ENCODE measurements at places on chromosomes 5 and 9.

GRCh38 chr5:92424785-92425426, 1041.8 kb upstream of the ARRDC3 start:
- DNase-seq, result no peak

- DNase-seq, result peak; percentile 68
These were observed 24.9 kb upstream of the SMU1 start for GRCh38 chr9:33101104-33101951.

GRCh38 chr9:97475059-97475458, 26.4 kb upstream of the TMOD1 start:
- peak; percentile 91 for DNase-seq

- no peak for DNase-seq
These were observed 522.3 kb downstream of the MAT2B start for GRCh38 chr5:164027738-164028137.

- DNase-seq, result no peak
These were observed 89.7 kb downstream of the ZNF366 start for GRCh38 chr5:72417333-72418062.

- no peak for DNase-seq
These were observed 13.3 kb downstream of the ODF2 start for GRCh38 chr9:128469070-128469469.

- DNase-seq, result no peak
These were observed 35.4 kb downstream of the KDM4C start for GRCh38 chr9:6793203-6793602.

- DNase-seq, result no peak
These were observed 103.0 kb upstream of the ERCC6L2 start for GRCh38 chr9:95772320-95773052.

DNA sequence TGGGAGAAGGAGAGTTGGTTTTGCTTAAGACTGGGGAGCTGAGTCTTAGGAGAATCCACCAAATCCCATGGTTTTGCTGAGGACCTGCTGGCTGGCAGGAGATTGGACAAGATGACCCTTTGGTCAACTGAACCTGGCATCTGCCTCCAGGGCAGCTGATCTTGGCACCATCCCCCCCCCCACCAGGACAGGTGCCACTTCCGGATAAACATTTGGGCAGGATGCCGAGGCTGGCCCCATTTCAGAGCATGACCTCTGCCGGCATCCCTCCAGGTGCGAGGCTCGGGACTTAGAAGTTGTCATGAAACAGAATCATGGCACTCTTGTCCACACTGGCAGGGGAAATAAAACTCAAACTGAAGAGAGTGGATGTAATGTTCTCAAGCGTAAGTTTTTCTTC, 165.6 kb downstream of the MACROH2A1 start:
- DNase-seq, result no peak

DNA sequence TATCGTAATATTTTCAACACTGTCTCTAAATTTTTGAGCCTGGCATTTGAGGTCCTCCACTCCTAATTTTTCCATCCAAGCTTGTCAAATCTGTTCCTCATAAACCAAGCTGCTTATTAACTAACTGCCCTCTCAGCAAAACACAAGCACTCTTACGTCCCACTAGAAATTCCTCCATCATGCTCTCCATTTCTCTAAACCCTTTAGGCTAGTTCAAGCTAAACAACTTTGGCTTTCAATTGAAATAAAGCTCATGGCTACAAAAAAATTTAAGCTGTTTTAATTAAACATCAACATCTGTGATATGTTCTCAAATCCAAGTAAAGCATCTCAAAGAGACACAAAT, 45.7 kb downstream of the RNF145 start:
- DNase-seq, result no peak

GRCh38 chr5:59519338-59519737, 374.2 kb downstream of the PDE4D start:
- DNase-seq, result no peak

- no peak for DNase-seq
These were observed 27.3 kb downstream of the MACROH2A1 start for GRCh38 chr5:135371622-135372232.

DNA sequence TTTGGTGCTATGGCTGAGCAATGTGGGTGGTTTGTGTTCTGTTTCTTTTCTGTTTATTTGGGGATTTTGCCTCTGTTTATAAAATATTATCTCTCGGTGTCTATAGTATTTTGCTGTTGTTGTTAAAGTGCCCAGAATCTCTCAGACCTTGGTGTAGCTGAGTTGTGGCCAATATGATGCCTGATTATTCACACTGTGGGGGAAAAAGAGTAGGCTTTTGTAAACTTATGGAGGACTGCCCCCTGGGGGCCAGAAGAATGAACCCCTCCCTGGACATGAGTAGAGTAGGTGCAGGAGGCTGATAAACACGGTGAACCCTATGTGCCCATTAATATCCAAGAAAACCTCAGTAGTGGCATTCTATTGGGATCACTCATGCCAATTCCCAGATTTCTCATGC, 49.0 kb upstream of the DPYSL3 start:
- DNase-seq, result peak; percentile 57

DNA sequence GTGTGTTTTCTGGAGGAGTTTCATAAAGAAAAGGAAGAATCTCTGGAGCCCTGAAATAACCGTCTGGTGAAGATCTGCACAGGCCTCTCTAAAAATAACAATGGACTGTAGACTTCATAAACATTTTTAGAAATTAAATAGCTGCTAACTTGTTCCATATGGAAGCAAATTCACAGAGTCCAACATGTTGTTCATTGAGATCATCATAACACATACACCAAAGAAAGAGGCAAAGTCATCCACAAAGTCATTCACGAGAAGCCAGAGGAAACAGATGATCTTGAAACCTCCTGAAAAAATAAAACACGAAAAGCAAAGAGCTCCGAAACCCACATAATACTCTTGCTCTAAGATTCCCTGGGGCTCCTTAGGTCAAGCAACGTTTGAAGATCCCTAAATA, 347.8 kb downstream of the EFNA5 start:
- peak; percentile 4 for DNase-seq

GRCh38 chr5:139064613-139065012, 133.6 kb downstream of the SIL1 start:
- DNase-seq, result no peak

GRCh38 chr9:130204959-130205358, 32.8 kb downstream of the NCS1 start:
- no peak for DNase-seq

DNA sequence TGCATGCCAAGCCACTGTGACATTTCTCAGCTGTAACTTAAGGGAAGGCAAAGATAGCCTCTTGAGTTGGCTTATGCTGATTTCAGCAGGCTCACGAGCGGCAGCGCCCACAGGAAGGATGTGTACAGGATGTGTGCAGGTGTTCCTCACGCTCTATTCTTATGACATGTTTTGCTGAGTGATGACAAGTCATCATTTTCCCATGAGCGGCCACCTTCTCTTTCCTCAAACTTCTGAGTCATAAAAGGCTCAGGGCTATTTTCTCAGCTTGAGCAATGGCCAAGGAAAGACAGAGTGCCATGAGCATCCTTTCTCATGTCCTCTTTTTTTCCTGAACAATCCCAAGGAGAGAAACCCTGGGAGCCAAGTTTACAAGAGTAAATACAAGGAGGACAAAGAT, 365.9 kb downstream of the PLK2 start:
- DNase-seq, result peak; percentile 28

GRCh38 chr5:55021410-55021809, 2.6 kb upstream of the GZMK start:
- no peak for DNase-seq

GRCh38 chr5:147441191-147441695, 68.6 kb downstream of the DPYSL3 start:
- DNase-seq, result no peak

GRCh38 chr9:137575364-137575715, 3.4 kb downstream of the DPH7 start:
- DNase-seq, result no peak

DNA sequence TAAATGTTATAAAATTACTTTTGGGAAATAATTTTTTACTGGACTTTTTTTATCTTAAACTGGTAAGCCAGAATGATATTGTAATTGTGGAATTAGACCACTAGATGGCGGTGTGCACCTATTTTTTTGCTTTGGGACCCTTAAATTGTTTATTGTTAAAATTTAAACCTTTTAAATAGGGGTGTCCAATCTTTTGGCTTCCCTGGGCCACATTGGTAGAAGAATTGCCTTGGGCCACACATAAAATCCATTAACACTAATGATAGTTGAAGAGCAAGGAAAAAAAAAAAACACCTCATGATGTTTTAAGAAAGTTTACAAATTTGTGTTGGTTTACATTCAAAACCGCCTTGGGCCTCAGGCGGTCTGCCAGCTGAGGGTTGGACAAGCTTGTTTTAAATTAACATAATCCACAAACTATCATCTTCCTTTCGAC, 28.4 kb upstream of the GADD45G start:
- DNase-seq, result no peak

GRCh38 chr9:116153765-116154333, at the start of gene PAPPA:
Gene PAPPA (plus strand): TSS chr9:116153791. CDS start chr9:116154173, 382 bp downstream.
- DNase-seq, result no peak

DNA sequence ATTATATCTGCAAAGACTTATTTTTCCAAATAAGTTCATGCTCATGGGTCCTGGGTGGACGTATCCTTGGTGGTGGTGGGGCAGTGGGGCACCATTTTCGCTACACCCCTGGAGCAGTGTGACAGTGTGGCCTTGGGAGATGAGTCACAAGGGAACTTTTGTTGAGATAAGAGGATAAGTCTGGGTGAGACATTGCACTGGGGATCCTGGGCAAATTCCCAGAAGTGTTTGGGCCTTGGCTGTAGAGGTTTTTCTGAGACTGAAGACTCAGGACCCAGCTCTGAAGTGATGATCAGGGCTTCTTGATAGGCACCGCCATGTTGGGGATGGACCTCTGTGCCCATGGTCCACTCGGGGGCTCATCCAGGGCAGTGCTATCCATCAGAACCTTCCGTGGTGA, 149.4 kb downstream of the MACROH2A1 start:
- DNase-seq, result no peak

GRCh38 chr5:150505816-150506215, 2.1 kb upstream of the NDST1 start:
- no peak for DNase-seq

- no peak for DNase-seq
These were observed 140.0 kb downstream of the SIL1 start for GRCh38 chr5:139058121-139058520.

DNA sequence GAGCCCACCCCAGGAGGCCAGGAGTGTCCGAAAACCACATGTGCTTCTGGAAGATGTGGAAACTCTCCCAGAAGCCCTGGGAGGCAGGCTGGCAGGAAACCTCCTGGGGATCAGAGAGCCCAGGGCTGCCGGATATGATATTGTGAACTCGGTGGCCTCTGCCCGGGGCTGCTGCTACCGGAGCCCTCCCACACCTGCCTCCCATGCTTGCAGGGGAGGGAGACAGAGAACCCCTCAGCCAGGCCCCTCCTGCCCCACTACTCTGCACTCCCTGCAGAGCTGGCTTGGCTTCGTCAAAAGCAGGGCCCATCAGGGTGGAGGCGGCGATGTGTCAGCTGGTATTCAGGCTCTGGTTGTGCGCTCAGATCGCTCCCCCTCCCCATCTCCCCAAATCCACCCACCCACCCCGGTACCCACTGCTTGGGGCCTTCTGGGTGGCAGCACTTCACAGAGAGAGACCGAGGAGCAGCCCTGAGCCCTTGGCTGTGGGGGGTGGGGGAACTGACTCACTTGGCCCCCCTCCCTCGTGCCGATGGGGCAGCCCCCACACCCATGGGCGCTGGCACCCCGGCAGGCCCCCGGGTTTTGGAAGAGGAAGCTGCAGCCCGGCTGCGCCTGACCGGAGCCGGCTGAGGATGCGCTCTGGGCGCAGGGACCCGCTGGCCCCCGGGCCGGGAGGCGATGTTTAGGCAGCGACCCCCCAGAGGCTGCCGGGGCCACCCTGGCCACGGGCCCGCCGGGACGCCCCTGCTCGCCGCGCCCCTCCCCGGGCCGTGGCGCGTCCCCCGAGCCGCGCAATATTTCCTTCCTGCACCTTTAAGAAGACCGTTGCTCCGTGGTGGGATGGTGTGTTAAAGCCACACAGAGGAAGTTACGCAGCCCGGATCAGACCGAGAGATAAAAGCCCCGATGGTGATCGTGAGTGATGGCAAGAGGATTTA, 786 bp upstream of the NTNG2 start:
- DNase-seq, result peak; percentile 21

GRCh38 chr5:149938791-149939358, 5.7 kb downstream of the PDE6A start:
- DNase-seq, result peak; percentile 56

DNA sequence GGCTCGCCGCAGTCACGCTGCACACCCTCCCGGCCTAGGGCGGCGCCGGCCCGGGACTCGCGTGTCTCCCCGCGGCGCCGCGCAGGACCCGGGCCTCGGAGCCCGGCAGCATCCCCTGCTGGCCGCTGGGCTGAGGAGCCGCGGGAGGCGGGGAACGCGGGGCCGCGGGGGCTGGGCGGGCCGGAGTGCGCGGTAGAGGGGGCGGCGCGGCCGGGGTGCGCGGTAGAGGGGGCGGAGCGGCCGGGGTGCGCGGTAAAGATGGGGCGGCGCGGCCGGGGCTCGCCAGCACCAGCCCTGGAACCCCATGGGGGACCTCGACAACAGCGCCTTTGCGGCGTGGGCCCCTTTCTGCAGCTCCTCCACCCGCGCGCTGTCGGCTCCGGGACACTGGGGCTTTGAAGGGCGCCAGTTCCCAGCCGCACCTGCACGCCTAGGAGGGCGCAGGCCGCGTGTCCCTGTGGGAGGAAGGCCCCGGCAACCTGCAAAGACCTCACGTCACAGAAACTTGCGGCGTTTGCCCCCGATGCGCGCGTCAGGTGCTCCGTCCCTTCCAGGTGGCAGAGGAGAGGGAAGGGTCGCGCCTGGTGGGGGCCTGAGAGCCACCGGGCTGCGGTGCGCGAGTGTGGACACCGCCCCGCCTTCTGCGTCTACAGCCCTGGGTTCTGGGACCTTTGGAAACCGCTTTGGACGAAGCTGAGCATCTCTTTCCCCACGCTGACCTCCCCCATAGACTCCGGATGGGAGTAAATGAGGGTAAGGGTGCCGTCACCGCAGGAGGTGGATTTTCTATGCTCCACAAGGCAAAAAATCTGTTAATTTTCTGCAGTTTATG, 49.6 kb downstream of the NSUN2 start:
- no peak for DNase-seq

DNA sequence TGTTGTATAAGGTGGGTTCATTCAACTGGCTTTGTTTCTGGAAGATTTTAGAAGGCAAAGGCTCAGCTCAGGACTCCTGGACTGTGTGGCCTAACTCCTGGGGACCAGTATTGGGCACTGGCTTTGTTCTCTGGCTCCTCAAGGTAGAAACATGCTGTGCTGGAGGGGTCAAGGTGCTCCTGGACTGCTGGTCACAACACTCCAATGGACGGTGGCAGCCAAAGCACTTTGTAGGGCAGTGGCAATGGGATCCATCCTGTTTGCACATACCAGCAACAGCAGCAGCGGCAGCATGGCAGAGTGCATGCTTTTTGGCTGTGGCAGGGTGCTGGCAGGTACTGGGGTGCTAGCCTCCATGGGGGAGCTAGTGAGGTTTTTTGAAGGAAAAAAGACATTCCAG, 65.3 kb downstream of the SLCO6A1 start:
- no peak for DNase-seq
